ENCODE measurements at places on chromosomes 4 and X.

GRCh38 chr4:24730256-24731001, 64.9 kb upstream of the SOD3 start:
- peak; percentile 95 for DNase-seq

DNA sequence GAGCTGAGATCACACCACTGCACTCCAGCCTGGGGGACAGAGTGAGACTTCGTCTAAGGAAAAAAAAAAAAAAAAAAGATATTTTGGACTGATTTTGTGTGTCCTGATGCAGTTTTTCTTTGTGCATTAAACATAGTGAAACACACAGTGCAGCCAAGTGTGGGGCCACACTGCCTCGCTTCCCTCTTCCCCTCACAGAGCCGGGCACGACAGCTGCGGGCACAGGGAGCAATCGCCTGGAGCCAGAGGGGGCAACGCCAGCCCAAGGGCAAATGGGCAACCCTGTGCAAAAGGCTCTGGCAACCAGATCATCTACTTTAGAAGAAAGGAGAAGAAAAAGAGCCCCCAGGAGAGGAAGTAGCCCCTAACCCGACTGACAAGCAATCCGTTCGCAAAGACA, 13.5 kb upstream of the CCNQ start:
- peak; percentile 75 for DNase-seq

DNA sequence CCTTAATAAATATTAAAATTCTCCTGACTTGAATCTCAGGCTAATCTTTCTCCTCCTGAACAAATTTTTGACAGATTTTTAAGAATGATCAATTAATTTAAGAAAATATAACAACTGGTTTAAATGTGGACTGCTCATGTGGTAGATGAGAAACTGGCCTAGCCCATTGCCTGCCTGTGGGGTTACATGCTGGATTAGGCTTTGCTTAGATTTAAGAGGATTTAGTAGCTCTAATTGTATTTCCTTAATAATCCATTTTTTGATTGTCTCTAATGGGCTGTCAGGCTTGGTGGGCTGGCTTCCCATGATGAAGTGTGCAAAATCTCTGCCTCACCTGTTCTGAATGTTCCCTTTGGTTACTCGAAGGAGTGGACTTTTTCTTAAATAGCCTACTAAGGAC, 27.8 kb upstream of the LIMCH1 start:
- DNase-seq = no peak

- no peak for DNase-seq
These were observed 88.5 kb upstream of the CBR4 start for GRCh38 chr4:169098532-169098931.

DNA sequence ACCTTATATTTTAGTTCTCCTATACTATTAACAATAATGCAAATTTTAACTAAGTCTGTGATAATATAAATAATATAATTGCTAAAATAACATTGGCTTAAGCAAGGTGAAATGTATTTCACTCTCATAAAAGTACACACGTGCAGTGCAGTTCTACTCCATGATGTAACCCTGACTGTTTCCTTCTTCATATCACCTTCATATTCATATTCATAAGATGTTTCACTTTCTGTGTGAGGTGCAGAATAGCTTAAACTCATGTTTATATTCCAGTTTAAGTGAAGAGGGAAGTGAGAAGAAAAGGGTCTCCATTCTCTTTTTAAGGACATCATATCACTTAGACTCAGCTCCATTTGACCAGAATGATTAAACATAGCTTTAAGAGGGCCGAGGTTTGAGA, 1810.0 kb upstream of the PCDH10 start:
- DNase-seq = no peak

GRCh38 chr4:83297548-83298260, 13.1 kb upstream of the COQ2 start:
- no peak for DNase-seq

DNA sequence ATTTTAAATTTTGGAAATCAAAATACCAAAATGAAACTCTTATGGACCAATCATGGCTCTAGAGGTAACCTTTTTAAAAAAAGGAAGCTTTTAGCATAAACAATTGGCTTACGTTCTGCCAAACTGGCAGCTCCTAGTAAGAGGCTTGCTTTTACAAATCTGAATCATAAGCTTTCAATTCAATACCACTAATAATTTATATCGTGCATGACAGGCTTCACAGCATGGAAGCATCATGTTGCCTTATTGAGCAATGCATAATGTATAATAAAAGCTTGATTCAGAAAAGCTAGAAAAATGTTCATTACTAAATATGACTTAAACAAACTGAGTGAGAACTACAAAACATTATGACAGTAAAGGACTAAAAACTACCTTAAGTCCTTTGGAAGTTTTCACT, 280.9 kb downstream of the IQCM start:
- no peak for DNase-seq

DNA sequence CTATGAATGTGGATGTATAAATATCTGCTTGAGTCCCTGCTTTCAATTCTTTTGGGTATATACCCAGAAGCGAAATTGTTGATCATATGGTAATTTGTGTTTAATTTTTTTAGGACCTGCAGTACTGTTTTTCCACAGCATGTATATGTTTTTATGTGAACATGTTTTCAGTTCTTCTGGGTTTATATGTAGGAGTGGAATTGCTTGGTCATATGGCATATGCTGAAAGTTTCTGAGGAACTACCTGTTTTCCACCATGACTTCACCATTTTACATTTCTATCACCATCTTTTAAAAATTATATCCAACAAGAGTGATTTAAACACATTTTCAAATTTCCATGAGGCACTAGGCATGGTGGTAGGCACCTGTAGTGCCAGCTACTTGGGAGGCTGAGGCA, 8.2 kb downstream of the PPAT start:
- DNase-seq = no peak

Measured in posterior vena cava (tissue), 2 donors.